ENCODE measurements at places on chromosomes 6 and 20.

DNA sequence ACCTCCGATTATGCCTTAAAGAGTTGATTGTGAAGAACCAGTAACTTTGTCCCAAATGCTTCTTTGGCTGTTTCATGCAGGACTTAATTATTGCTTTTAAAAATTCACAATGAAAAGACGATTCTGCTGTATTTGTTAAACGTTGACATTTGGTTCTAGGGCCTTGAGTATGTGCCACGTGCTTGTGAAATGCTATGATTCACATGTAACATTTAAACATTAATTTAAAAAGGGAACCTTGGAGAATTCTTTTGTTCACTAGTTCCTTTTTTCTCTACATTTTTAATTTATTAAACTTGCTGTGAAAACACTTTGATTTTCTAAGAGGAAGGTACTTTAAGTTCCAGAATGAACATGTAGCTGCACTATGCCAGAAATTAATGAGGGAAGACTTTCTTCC lies 9.5 kb downstream of the GZF1 start:
- no peak for DNase-seq

- DNase-seq = no peak
Measured at GRCh38 chr20:821046-821730, 12.3 kb upstream of the FAM110A start.

- no peak for DNase-seq
Measured at GRCh38 chr20:35125753-35126152, 21.4 kb downstream of the EDEM2 start.

GRCh38 chr6:22332711-22333110 lies 35.9 kb upstream of the PRL start:
- DNase-seq = no peak

- no peak for DNase-seq
Measured at GRCh38 chr6:21398741-21399325, 194.7 kb upstream of the SOX4 start.

- no peak for DNase-seq
Measured at GRCh38 chr20:50982363-50982762, 23.7 kb downstream of the MOCS3 start.

DNA sequence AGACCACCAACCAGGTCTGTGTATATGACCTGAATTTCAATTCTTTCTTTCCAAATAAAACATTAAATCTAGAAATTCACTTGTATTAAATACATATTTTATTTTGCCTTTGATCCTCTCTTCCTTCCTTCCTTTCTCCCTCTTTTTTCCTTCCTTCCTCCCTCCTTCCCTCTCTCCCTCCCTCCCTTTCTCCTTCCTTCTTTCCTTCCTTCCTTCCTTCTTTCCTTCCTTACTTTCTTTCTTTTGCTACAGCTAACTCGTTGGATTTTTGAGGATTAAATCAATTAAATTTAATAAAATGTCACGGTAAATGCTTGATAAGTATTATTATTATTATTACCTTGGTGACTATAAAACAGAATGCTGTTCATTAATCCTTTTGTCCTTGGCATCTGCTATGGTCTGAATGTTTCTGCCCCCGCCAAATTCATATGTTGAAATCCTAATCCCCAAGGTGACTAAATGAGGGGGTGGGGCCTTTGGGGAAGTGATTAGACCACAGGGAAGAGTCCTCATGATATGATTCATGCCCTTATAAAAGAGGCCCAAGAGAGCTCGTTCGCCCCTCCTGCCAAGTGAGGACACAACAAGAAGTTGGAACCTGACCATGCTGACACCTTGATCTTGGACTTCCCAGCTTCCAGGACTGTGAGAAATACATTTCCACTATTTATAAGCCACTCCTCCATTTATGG lies 67.6 kb upstream of the BTBD3 start:
- DNase-seq = no peak

DNA sequence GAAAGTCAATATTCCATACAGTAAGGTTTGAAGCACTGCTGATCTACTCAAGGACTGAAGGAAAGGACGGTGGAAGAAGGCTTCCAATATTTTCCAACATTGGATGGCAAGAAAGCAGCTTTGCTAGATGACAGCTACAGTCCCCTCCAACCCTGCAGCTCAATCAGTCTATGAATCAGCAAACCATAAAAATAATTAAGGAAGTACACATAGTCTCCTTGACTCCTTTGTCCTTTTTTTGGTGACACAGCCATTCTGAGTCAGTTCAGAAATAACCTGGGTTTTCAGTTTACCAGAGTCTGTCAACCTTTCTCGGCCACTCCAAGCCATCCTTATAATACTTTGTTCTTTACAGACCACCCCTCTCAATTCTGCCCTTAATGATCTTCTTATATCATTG lies 232.5 kb downstream of the IBTK start:
- DNase-seq = no peak

- no peak for DNase-seq
Measured at GRCh38 chr6:56145616-56146015, 101.8 kb downstream of the COL21A1 start.

- no peak for DNase-seq
Measured at GRCh38 chr6:90374201-90374600, 77.6 kb upstream of the BACH2 start.

- DNase-seq = no peak
Measured at GRCh38 chr20:62203378-62204030, 16.6 kb downstream of the HRH3 start.

GRCh38 chr6:14910692-14911547 lies 334.9 kb upstream of the JARID2 start:
- DNase-seq = no peak

- DNase-seq = no peak
Measured at GRCh38 chr6:3806169-3806922, 42.8 kb upstream of the FAM50B start.

- DNase-seq = no peak
Measured at GRCh38 chr20:19407736-19408135, 195.3 kb downstream of the SLC24A3 start.

- DNase-seq = no peak
Measured at GRCh38 chr6:4020822-4021132, 58.2 kb downstream of the FAM217A start.

DNA sequence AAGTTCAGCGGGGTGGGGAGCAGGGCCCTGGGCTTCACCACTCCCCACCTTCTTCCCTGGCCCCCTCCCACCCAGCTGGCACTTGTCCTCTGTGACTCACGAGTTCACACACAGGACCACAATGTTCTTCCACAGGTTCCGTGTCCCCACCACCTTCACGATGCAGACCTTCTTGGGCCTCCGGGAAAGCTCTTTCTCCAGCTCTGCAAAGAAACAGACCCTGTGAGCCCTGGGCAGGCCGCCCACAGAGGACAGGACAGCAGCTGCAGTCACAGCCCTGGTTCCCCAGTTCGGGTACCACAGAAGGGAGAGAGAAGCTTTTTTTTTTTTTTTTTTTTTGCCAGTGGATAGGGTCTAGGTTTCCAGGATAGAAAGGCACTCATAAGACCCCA lies 30.9 kb downstream of the PSMG4 start:
- DNase-seq = no peak

GRCh38 chr20:56454754-56455153 lies 13.7 kb upstream of the RTF2 start:
- no peak for DNase-seq

DNA sequence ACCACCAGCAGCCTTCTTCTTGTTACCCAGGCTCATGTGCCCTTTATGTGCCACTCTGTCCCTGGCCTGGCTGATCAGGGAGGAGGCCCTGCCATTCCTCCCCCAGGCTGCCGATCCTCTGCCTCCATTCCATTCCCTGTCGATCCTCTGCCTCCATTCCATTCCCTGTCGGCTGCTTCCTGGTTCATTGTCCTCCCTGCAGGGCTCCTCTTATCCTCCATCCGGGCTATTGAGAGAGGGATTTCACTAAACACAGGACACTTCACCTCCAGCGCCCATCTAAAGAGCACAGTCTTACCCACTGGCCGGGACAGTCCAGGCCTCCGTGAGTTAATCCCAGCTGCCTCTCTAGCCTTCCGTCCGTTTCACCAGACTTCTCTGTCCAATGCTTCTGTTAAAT lies 7.7 kb upstream of the TTLL2 start:
- no peak for DNase-seq
